Activated CD4-positive, alpha-beta memory T cell treated with anti-CD3 and anti-CD28 coated beads for 36 hours (primary cell): ENCODE measurements at places on chromosomes 7 and 10. TPM values are rescaled to one million over a fixed set of nuclear protein-coding genes. Genes with fewer than 3 reads are reported as not detected.

GHRHR gene
- not detected for total RNA-seq

LRCH4 gene
- total RNA-seq, result 93.4 TPM

GPR26 gene
- total RNA-seq, result not detected

MTPN gene
- total RNA-seq, result 138 TPM

DYNC1I1 gene
- not detected for total RNA-seq

DNA sequence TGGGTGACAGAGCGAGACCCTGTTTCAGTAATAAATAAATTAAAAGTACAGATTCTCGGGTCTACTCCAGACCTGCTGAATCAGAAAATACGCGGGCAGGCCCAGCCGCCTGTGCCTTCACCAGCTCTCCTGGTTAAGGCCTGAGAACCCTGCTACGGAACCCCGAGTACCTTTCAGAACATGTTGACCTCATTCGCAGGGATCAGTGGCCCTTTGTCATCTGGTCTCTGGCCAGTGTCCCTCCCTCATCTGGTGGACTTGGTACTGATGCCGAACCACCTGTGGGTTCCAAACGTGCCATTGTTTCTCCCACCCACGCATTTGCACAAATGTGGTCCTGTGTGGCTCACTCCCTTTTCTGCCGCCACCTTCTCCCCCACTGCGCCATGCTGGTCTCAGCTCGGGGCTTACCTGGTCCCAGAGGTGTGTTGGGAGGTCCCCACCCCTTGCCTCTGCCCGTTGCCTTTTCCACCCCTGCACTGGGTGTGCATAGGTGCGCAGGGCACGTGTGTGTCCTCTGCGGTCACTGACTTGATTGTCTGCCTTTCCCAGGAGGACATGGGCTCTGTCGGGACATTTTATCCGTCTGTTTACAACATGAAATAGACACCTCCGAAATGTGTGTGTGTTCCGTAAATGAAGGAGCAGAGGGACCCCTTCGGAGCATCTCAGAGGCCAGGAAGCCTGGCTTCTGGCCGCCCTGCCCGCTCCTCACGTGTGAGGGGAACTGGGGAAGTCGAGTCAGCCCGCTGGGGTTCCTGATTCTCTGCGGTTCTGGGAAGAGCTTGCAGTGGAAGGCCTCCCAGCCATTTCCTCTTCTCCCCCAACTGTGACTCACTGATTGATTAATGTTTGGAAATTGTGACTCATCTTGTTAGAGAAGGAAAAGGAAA is 135.2 kb downstream of the CUX1 start:
- H3K36me3 ChIP-seq, result no peaks in the 10 kb centered on the region
- peak overlapping the region; percentile 74 for H3K27ac ChIP-seq
- H3K27me3 ChIP-seq, result no peaks in the 10 kb centered on the region
- DNase-seq, result no peak
- H3K4me1 ChIP-seq, result peaks cover 16% of the 10 kb centered on the region

- no peak overlapping the region for H3K27ac ChIP-seq
- no peak for DNase-seq
- H3K4me1 ChIP-seq, result no peaks in the 10 kb centered on the region
- H3K36me3 ChIP-seq, result no peaks in the 10 kb centered on the region
- H3K27me3 ChIP-seq, result peaks cover 10% of the 10 kb centered on the region
- H3K4me3 ChIP-seq, result no peak overlapping the region
Measured at GRCh38 chr10:77673515-77674140, 36.0 kb upstream of the KCNMA1 start.

GRCh38 chr10:65501259-65501658 is 1424.6 kb upstream of the LRRTM3 start:
- H3K27ac ChIP-seq, result no peak overlapping the region
- no peaks in the 10 kb centered on the region for H3K36me3 ChIP-seq
- H3K27me3 ChIP-seq, result no peaks in the 10 kb centered on the region
- DNase-seq, result no peak

- no peaks in the 10 kb centered on the region for H3K4me1 ChIP-seq
- no peaks in the 10 kb centered on the region for H3K36me3 ChIP-seq
- H3K27me3 ChIP-seq, result peaks cover 12% of the 10 kb centered on the region
- no peak overlapping the region for H3K27ac ChIP-seq
- no peak for DNase-seq
Measured at GRCh38 chr7:156578578-156578940, 62.0 kb upstream of the RNF32 start.

DNA sequence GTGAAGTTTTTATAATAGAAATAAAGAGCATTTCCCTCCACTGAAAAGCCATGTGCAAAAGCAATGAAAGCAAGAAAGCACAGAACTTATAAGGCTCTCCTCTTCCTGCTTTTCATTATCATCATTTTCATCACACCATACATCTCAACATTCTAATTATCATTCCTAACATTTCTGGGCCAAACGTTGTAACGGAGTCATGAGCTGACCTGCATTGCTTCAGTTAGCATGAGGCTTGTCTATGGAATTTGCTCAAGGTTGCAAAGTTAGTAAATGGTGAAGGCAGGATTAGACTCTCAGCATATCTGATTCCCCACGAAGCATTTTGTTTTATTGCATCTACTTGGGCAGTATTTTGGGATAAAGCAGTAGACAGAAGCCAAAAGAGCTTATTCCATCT is 11.4 kb downstream of the SCIN start:
- peaks cover 24% of the 10 kb centered on the region for H3K27me3 ChIP-seq
- no peak overlapping the region for H3K27ac ChIP-seq
- no peaks in the 10 kb centered on the region for H3K4me1 ChIP-seq
- no peaks in the 10 kb centered on the region for H3K36me3 ChIP-seq
- no peak for DNase-seq
- H3K4me3 ChIP-seq, result no peak overlapping the region

DNA sequence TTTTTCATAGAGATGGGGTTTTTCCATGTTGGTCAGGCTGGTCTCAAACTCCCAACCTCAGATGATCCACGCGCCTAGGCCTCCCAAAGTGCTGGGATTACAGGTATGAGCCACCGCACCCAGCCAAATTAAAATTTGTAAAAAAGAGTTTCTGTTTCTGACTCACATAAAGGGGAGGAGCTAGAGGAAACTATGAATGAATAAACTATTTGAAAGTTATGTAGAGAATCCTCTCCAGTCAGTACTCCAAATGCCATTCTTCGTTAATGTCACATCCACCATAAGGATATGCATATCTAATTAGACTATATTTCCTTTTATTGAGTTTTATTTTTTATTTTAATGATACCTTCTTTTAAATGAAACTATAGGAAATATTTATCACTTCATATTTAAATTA is 52.6 kb downstream of the MBL2 start:
- no peak overlapping the region for H3K4me3 ChIP-seq
- H3K27ac ChIP-seq, result no peak overlapping the region
- H3K36me3 ChIP-seq, result no peaks in the 10 kb centered on the region
- H3K27me3 ChIP-seq, result no peaks in the 10 kb centered on the region
- H3K4me1 ChIP-seq, result no peaks in the 10 kb centered on the region

DNA sequence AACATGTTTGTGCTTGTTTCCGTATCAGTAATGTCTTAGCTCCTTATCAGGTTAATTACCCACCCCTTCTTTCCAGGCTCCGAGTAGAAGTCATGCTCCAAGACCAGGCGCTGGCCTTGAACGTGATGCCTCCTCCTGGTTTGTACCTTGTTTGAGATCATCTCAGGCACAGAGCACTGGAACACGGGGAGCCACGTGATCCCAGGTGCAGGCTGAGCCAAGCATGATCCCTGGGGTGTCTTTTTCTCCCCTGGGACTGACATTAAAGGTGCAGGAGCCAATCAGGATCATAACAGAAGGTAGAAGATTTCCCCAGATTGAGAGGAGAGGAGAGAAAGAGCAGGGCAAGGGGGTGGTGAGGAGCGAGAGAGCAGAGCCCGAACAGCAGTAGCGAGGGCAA is 626.1 kb upstream of the GALNT17 start:
- no peaks in the 10 kb centered on the region for H3K4me1 ChIP-seq
- no peak overlapping the region for H3K4me3 ChIP-seq
- no peaks in the 10 kb centered on the region for H3K36me3 ChIP-seq
- H3K27me3 ChIP-seq, result no peaks in the 10 kb centered on the region

GRCh38 chr7:51238981-51239495 is 77.6 kb downstream of the COBL start:
- peaks cover 1% of the 10 kb centered on the region for H3K27me3 ChIP-seq
- no peaks in the 10 kb centered on the region for H3K4me1 ChIP-seq
- no peaks in the 10 kb centered on the region for H3K36me3 ChIP-seq
- H3K27ac ChIP-seq, result no peak overlapping the region
- no peak overlapping the region for H3K4me3 ChIP-seq

- H3K27me3 ChIP-seq, result no peaks in the 10 kb centered on the region
- peaks cover 72% of the 10 kb centered on the region for H3K4me1 ChIP-seq
- peak overlapping the region; percentile 29 for H3K27ac ChIP-seq
- DNase-seq, result no peak
Measured at GRCh38 chr10:78041170-78042057, 7.8 kb downstream of the RPS24 start.

DNA sequence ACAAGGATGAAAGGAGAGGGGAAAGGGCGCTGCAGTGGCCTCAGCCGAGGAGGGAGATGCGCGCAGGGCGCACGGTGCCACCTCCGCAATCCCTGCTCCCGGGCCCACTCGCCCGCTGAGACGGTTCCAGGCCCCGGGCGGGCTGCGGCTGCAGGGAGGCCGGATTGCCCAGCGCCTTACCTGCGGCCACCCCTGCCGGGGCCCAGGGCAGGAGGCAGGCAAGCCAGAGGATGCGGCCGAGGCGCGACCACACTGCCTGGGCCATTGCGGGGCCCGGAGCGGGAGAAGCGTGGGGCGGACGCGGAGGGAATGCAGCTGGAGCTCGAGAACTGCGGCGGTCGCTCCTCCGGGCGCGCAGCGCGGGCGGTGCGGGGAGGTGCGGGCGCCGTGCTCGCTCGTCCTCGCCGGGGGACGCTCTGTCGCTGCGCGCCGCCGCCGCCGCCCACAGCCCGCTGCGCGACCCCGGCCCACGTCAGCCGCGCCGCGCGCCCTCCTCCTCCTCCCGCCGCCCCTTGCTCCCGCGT is at the start of gene TMEM130:
Gene TMEM130, minus strand, starts transcription at position 418 of the 524 bp plus-strand sequence. Its CDS starts 153 bp downstream, at position 265.
- no peak for DNase-seq
- H3K4me3 ChIP-seq, result peak within 1 kb of the TSS; percentile 66
- H3K4me1 ChIP-seq, result peaks cover 2% of the 10 kb centered on the region
- H3K27ac ChIP-seq, result no peak within 1 kb of the TSS
- peaks cover 16% of the 10 kb centered on the region for H3K27me3 ChIP-seq

DNA sequence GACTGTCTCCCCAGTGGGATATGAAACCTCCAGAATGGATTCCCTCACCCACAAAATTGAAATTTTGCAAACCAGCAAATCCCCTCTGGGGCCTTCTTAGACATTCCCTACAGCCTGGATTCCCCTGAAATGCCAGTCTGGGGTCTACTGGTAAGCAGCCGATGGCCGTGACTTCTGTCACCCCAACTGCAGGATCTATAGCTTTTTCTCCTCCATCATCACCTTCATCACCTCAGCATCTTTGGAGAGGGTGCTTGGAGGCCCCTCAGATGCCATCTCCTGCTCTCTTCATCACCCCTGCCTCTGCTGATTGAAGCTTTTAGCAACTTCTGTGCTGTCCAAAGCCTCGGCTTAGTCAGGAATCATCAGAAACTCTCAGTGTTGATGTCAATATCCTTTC is 2.6 kb upstream of the KCNMA1 start:
- DNase-seq, result no peak
- no peak overlapping the region for H3K27ac ChIP-seq
- peaks cover 3% of the 10 kb centered on the region for H3K4me1 ChIP-seq
- no peak overlapping the region for H3K4me3 ChIP-seq

DNA sequence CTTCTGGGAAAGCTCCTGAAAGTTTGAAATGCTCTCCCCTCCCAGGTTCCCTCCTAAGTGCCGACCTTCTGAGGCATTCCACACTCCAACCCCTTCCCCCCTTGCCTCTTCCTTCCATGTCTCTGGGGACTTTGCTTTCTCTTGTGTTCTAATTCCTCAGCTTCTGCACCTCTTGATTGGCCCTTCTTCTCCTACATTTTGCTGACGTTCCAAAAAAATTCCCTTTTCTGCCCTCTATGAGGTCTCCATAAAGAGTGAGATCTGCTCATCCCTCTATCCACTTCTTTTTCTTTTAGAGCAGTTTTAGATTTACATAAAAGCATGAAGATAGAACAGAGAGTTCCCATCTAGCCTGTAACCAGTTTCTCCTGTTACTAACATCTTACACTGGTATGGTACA is 22.3 kb downstream of the FOXI2 start:
- H3K27ac ChIP-seq, result no peak overlapping the region
- H3K4me1 ChIP-seq, result no peaks in the 10 kb centered on the region
- H3K36me3 ChIP-seq, result no peaks in the 10 kb centered on the region
- H3K4me3 ChIP-seq, result no peak overlapping the region

- no peaks in the 10 kb centered on the region for H3K4me1 ChIP-seq
- H3K4me3 ChIP-seq, result no peak overlapping the region
- no peaks in the 10 kb centered on the region for H3K27me3 ChIP-seq
- no peak overlapping the region for H3K27ac ChIP-seq
- DNase-seq, result no peak
Measured at GRCh38 chr10:106384496-106384895, 780.0 kb downstream of the SORCS1 start.

DNA sequence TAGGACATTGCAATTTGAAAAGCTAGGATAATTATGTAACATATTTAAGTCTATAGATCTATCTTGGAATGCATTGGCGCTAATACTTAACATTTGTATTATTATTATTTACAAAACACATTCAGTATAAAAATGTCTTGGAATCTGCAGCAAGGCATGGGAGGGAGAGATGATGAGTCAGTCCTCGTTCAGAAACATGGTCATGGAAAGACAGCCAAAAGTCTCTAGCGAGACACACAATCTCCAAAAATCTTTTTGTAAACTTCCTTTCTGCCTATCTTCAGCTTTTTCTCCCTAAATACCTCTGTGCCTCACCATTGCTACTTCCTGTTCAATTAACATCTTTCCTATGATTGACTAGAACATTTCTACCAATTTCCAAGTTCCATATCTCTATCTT is 188.4 kb upstream of the CACNA2D1 start:
- H3K27me3 ChIP-seq, result no peaks in the 10 kb centered on the region
- no peak overlapping the region for H3K27ac ChIP-seq
- H3K36me3 ChIP-seq, result no peaks in the 10 kb centered on the region
- DNase-seq, result no peak
- no peaks in the 10 kb centered on the region for H3K4me1 ChIP-seq
- no peak overlapping the region for H3K4me3 ChIP-seq

DNA sequence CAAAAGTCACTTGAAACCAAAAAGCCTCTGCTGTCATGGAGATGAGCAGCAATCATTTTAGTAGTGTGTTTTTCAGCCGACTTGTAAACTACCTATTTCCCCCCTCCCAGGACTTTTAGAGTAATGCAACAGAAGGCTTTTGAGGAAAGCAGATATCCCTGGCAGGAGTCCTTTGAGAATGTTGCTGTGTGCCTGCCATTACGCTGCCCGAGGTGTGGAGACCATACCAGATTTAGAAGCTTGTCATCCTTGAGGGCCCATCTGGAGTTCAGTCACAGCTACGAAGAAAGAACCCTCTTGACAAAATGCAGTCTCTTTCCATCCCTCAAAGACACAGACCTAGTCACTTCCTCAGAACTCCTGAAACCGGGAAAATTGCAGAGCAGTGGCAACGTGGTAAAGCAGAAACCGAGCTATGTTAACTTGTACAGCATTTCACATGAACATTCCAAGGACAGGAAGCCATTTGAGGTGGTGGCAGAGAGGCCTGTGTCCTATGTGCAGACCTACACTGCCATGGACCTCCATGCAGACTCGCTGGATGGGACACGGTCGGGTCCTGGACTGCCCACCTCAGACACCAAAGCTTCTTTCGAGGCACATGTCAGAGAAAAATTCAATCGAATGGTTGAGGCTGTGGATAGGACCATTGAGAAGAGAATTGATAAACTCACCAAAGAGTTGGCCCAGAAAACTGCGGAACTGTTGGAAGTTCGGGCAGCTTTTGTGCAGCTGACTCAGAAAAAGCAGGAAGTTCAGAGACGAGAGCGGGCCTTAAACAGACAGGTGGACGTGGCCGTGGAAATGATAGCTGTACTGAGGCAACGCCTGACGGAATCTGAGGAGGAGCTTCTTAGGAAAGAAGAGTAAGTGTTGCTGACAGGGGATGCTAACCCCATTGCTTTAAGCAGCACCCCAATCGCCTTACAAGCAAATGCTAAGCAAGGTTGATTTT is 2.2 kb downstream of the ZNF365 start:
- H3K4me3 ChIP-seq, result no peak overlapping the region
- H3K27ac ChIP-seq, result no peak overlapping the region
- peaks cover 30% of the 10 kb centered on the region for H3K4me1 ChIP-seq
